ENCODE measurements at places on chromosomes 1 and 21. TPM values are rescaled to one million over a fixed set of nuclear protein-coding genes. Genes with fewer than 3 reads are reported as not detected.

GRCh38 chr1:232655746-232656085 lies 25.8 kb upstream of the SIPA1L2 start:
- no peak for DNase-seq

The FAM177B gene
- 0.20 TPM for total RNA-seq

The CD247 gene
- total RNA-seq, result 8.9 TPM

DNA sequence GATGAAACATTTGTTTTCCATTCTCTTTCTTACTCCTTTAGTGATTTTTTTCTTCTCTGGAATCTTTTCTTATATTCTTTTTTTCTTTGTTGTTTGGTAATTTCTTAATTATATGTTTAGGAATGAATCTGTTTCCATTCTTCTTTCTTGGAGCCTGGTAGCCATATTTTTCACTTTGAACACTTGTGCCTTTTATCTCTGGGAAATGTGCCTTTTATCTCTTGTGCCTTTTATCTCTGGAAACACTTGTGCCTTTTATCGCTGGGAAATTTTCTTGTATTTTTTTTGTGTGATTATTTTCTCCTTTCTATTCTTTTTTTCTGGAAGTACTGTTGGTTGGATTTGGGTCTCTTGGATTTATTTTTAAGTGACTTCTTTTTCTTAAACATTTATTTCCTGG lies 118.2 kb downstream of the LEPR start:
- DNase-seq, result no peak

DNA sequence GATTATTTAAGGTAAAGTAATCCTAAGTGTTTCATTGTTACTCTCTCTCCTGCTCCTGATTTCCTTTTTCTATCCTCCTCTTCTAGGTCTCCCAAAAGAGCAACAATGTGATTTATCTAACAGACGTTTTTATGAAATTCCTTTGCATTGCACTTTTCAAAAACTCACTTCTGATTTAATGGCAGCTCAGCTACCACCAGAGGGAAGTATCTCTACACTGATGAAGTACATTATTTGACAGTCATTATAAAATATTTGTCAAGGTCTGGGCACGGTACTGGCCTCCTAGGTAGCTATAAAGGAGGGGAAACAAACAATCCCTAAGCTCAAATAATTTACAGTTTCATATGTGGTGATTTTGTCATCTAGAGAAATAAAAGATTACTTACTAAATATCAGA lies 15.6 kb downstream of the TMPRSS15 start:
- DNase-seq, result no peak

The CRP gene
- total RNA-seq, result 0.26 TPM

DNA sequence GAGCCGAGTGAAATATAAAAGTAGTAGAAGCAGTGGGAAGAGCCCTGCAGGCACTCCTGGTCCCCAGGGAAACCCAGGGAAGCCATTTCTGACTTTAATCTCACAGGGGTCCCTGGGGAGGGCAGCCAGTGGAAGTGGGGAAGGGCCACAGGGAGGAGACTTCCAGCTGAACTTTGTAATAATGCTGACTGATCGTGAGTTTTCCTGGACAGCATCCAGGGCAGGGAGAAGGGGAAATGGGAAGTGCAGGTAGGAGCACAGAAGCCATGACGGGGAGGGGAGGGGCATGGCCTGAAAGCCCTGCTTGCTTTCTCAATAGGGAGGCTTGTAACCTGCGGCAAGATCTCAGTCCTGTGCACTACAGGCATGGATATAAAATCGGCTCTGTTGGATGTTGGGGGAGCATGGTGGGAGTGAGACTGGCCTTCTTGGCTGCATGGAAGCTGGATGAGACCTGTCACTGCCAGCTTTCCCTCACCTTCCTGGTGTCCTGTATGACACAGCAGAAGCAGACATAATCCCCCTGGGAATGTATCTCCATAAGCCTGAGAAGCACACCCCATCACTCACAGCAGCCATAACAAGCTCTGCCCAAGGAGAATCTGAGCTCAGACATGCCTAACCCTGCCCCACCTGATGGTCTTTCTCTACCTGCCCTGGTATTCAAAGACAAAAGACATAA lies 15.1 kb upstream of the MX1 start:
- DNase-seq, result no peak

DNA sequence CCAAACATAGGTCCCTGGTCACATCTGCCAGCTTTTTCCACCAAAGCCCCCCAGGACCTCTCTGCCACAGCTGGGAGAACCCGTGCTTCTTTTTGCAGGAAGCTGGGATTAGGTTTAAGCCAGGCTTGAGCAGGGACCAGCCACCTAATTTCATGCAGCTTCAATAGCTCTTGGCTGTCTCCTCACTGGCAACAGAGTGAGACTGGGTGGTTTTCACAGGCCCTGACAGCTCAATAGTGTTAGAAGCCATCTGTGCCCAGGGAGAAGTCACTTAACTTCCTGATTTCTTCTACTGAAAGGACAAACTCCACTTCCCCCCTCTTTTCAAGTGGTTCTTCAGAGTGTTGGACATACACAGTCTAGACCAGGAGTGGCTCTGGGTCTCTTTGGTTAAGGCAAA lies 20.4 kb upstream of the SRSF4 start:
- no peak for DNase-seq

The C1QC gene
- total RNA-seq, result 353 TPM

- DNase-seq, result no peak
Measured at GRCh38 chr1:70745199-70745598, 302.4 kb downstream of the PTGER3 start.

The OR2G6 gene
- total RNA-seq, result not detected

GRCh38 chr1:37795340-37796125 lies 1.9 kb downstream of the MANEAL start:
- peak; percentile 77 for DNase-seq

DNA sequence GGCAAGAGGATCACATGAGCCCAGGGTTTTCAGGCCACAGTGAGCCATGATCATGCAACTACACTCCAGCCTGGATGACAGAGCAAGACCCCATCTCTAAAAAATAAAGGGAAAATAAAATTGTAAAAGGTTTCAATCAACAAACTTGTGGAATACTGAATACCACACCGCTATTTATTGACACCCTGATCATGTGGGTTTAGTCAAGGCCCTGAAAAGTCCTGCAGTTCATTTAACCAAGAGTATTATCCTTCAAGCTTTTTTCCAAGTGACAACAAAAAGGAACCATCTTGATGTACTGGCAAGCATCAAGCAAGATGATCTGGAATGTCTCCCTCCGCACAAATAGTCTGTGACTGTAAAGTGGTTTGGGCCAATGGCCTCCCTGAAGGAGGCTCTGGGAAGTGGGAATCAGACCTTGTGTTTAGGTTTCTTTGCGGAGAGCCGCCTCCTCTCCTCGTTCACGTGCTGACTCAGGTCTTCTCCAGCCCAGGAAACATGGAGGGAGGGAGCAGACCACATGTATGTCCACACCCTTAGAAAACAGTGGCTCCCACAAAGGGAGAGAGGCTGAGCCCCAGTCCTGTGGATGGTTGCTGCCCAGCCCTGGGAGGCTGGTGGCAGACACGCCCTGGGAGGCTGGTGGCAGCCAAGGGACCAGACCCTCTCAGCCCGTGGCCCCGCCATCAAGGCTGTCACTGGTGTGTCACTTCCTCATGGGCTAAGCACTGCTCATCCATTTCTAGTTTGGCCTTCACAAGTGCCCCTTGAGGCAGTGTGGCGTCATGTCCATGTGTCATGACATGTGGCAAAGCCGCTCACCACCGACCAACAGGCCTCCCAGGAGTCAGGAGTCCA lies 56.7 kb downstream of the RIPK4 start:
- no peak for DNase-seq

The VHLL gene
- total RNA-seq, result not detected

The OR14I1 gene
- not detected for total RNA-seq

DNA sequence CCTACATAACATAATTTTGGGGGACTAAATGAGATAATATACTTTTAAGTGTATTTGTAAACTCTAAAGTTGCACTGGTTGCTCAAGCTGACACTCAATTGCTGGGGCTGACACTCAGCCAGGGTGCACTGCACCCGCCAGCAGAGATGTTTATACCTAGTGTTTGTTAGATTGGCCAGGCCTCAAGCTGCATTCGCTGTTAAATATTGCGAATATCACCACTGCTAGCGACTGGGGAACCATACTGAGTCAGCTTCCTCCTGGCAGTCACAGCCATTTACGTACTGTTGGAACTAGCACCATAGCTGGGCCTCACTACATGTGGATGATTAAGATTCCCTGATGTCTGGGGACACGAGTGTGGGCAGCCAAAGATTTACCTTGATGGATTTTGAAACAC lies 12.7 kb upstream of the RWDD3 start:
- DNase-seq, result no peak

The TRIM46 gene
- total RNA-seq, result 0.43 TPM
